Stimulated activated CD4-positive, alpha-beta T cell treated with anti-CD3 and anti-CD28 coated beads, Interleukin-15, amount 100 ng/mL, for 1 hour (primary cell): ENCODE measurements at places on chromosomes 1 and 21.

DNA sequence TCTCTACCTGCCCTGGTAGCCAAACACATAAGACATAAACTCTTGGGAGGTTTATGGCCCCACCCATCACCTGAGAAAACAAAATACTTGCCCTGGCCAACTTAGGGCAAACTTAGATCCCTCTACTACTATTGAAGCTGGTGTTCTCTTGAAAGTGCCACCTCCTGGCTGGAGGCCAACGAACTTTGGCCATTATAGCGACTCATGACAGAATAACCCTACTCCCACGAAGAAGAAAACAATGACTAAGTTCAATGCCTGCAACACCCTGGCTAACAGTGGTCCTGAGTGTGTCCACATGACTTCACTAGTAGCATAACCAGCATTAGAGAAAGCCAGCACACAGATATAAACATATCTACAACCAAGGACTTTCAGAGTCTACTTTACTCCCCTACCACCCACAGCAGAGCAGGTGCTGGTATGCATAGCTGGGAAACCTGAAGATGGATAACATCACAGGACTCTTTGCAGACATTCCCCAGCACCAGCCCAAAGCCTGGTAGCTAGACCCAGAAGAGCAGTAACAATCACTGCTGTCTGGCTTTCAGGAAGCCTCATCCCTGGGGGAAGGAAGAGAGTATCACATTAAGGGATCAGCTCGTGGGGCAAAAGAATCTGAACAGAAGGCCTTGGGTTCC, 81.0 kb downstream of the SLC30A10 start:
- no peak for DNase-seq

DNA sequence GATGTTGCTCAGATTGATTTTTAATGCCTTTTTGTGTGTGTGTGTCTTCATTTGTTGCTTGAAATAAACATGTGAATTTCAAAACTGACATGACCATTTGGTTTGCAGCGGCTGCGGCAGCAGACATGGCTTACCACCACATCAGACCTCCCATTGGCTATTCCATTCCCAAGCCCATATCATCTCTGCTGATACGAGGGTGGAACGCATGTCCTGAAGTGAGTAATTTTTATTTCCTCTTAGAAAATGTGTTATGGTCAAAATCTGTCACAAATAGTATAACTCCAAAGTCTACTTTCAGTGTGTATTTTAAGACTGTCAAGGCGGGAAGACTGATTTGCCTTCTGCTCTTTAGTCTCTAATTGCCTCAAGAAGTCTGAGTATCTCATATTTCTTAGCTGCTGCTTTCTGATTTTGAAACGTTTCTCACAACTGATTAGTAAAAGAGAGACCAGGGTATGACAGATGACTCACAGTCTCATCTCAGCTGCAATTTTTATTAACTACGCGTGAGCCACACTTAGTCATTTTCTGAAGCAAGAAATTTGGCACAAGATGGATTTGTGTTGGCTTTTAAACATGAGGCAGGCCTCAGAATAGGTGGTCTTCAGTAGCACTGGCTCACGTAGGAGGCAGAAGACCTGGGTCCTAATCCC, 49.0 kb downstream of the LRRC53 start:
- DNase-seq, result no peak

DNA sequence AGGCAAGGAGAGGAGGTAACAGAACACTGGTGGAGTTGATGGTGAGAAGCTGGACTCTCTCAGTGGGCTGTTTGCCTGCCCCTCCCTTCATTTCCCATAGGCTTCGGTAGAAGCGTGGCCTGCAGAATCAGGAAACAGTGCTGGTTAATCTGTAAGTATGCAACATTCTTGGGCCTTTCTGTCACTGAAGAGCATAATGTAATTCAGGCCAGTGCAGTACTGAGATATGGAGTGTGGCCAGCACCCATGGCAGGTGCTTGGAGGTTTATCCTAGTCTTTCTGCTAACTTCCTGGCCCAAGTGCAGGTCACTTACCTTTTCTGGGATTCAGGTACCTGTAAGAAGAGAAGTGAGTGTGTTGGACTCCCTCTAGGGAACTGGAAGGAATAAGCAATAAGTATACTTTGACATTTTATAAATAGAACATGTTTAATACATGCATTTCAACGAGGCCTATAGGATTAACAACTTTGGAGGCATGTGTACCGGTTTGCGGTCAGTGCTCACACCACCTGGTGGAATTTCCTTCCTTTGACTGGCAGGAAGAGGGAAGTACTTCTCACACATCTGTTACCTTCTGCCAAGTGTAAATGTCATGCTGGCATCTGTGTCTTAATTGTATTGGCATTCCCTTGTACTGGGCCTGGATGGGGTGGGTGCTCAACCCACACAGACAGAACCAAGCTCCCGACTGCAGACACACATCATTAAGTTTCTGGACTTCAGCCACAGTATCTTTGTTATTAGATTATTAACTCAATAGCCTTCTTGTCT, 105.5 kb downstream of the KIF26B start:
- DNase-seq, result no peak

DNA sequence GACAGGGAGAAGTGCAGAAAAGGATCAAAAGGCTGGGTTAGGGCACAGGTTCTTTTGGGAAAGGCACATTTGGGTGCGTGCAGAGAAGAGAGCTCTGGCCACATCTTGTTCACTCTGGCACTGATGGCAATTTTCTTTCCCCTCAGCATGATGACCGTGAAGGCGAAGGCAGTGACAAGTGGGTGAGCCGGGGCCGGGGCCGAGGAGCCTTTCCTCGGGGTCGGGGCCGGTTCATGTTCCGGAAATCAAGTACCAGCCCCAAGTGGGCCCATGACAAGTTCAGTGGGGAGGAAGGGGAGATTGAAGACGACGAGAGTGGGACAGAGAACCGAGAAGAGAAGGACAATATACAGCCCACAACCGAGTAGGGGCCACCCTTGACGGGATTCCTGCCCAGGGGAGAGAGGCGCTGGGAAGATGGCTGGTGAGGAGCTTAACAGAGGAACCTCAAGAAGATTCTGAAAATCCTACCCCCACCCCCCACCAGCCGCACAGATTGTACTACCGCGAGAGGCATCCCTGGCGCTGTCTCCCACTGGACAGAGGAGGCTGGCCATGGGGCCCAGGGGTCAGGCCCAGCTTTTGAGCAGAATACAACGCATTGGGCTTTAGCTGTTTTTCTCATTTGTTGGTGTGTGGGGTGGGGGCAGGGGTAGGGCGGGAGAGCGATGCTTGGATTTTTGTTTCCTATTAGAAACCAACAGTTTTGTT, 2.4 kb upstream of the SH3D21 start:
- DNase-seq, result no peak

DNA sequence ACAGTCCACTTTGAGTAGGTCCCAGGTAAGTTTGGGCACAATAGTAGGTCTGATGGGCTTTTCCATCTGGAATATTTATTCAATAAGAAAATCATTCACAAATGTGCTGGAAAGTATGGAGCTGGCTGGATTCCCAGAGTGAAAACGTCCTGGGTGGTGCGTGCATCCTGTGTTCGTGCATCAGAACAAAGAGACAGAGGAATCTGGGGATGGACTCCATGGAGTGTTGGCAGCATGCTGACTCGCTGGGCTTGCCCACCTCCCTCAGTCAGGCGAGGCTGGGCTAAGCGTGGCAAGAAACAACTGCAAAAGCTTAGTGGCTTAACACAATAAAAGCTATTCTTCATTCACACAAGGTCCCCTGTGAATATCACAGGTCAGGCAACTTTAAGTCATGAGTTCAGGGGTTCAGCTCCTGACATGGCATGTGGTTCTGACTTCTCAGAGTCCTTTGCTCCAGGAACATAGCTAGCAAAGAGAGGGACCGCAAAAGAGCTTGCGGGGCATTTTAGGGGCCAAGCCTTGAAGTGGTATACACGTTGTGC, 151.6 kb upstream of the ZNF644 start:
- no peak for DNase-seq

DNA sequence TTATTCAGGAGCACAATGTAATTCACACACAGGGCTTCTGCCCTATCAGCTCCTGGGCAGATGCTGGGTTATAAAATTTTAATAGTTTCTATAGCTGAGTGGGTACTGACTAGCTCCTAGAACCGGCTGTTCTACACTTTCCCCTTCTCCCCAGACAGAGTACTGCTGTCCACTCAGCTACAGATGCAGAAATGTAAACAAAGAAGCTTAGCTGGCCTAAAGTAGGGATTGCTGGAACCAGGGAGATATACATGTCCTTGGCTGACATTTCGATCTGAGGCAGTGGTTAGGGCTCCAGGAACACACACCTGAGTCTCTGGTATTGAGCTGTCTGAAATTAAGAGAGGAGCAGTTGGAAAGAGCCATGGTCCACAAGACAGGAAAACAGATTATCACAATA, 211.5 kb upstream of the USP24 start:
- DNase-seq, result no peak

GRCh38 chr1:33182401-33182841, 578 bp upstream of the TRIM62 start:
- DNase-seq, result no peak

- DNase-seq, result no peak
These were observed 64.1 kb upstream of the TBX15 start for GRCh38 chr1:119052267-119052666.

GRCh38 chr1:190975827-190976226, 498.2 kb upstream of the BRINP3 start:
- DNase-seq, result no peak

DNA sequence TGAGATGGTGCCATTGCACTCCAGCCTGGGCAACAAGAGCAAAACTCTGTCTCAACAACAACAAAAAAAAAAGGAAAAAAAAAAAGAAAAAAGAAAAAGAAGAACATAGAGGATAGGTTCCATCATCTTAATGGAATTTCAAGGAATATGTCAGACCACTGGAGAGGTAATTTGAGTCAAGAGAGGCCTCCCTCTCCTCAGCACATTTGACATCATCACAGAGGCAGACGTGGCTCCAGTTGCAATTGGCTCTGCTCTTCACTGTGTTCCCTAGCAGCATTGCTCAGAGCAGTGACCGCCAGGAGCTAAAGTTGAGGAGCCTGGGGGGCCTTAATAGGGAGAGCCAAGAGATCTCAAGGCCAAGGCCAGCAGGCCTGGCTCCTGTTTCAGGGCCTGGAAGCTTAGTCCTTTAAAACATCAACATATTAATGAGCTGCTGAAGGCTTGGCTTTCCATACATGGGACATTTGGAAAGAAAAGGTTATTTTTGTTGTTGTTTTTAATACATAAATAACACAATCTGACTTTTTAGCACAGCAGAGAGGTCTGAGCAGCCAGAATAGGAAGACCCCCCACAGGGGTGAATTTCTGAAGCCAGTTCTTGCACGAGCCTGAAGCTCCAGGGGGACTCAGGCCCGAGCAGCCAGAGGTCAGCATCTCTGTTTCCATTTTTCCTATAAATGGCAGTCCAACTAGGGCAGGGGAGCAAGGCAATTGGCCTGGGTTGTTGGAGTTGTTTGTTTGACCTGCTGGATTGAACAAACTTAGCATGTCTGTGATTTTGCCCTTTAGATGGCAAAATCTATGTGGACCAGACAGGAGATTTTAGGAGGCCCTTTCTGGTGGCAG, 118.3 kb upstream of the FGGY start:
- DNase-seq, result no peak

DNA sequence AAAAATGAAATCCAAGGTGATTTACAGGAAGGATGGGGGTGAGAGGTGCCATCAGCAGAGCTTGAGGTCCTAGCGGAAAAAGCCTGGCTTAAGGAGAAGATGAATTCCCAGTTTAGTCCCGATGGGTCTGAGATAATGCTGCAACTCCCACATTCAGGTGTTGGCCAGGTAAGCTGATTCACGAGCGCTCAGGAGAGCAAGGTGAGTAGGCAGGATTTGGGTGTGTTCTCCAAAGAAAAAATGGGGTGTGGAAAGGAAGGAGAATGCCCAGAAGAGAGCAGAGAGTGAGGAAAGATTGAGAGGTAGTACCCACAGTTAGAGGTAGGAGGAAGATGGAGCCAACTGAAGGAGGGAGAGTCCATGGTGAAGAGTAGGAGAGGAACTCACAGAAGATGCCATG, 12.5 kb downstream of the RIMS3 start:
- DNase-seq, result no peak

DNA sequence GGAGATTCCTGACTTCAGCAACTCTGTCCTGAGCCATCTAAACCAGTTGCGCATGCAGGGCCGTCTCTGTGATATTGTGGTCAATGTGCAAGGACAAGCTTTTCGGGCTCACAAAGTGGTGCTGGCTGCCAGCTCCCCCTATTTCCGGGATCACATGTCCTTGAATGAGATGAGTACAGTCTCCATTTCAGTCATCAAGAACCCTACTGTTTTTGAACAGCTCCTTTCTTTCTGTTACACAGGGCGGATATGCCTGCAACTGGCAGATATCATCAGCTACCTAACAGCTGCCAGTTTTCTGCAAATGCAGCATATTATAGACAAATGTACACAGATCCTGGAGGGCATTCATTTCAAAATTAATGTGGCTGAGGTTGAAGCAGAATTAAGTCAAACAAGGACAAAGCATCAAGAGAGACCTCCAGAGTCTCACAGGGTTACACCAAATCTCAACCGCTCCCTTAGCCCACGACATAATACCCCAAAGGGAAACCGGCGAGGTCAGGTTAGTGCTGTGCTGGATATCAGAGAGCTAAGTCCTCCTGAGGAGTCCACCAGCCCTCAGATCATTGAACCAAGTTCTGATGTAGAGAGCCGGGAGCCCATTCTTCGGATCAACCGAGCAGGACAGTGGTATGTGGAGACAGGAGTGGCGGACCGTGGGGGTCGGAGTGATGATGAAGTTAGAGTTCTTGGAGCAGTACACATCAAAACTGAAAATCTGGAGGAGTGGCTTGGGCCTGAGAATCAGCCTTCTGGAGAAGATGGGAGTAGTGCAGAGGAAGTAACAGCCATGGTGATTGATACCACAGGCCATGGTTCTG, 2.3 kb downstream of the ZBTB37 start:
- no peak for DNase-seq
